Activated T-cell treated with anti-CD3 and anti-CD28 coated beads, Interleukin-2, amount 50 U/mL, for 4 hours (primary cell): ENCODE measurements at places on chromosomes 3 and 15. TPM values are rescaled to one million over a fixed set of nuclear protein-coding genes. Genes with fewer than 3 reads are reported as not detected.

DNA sequence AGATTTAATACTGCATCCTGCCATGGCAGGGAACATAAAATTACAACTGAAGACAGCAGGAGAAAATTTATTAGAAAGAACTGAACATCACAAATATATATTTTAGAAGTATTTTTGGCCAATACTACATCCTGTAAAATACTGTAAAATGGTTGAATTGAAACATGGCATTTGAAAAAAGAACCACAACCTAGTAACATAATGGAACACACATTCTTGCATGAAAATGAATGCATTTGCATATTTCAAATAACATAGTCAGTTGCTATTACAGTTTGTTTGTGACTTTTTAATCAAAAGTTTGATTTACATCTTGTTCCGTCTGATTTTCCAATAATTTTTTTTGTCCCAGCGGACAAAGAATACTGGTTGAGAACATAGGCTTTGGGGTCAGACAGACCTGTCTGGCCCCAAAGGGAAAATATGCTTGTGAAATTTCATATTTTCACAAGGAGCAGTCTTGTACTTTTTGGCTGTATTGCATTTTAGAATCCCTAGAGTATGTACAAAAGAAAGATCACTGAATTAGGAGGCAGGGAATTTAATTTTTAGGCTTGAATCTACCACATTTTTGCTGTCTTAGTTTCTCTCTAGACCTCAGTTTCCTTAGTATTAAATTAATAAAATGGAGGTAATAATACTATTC, 268.8 kb downstream of the ADAMTSL3 start:
- DNase-seq, result no peak

CISH gene
- 223 TPM for total RNA-seq

IL5RA gene
- 0.34 TPM for total RNA-seq

GRCh38 chr3:171531716-171532115, 71.5 kb upstream of the TNIK start:
- DNase-seq, result no peak

LRCH3 gene
- total RNA-seq, result 33.7 TPM

MYL3 gene
- total RNA-seq, result not detected

HHLA2 gene
- 0.48 TPM for total RNA-seq

CADPS gene
- total RNA-seq, result not detected

DNA sequence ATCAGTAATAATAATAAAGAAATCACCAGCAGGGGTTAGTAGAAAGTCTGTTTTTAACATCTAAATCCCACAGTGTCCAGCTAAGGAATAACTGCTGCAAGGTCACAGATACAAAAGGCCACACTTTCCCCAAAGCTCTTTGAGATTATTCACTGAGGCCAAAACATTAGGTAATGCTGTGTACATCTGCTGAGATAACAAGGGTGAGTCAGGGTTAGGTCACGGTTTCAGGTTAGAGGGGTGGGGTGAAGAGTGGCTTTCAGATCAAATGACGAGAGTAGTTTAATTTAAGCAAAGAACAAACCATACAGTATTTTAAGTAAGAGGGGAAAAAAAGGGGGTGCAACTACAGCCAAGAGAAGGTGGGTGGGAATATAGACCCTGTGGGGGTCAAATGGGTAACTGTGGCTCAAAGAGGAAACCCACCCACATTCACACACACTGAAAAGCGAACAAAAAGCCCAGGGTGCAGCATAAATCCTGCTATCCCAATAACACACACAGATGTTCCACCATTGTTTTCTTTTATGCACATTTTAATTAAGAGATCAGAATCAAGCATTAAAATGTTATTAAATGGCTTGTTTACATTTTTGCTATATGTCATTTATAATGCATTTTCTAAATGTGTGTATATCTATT, 412.9 kb downstream of the TIGIT start:
- DNase-seq, result no peak

- no peak for DNase-seq
Observed at GRCh38 chr3:14297784-14298236, 104.6 kb upstream of the SLC6A6 start.

DNA sequence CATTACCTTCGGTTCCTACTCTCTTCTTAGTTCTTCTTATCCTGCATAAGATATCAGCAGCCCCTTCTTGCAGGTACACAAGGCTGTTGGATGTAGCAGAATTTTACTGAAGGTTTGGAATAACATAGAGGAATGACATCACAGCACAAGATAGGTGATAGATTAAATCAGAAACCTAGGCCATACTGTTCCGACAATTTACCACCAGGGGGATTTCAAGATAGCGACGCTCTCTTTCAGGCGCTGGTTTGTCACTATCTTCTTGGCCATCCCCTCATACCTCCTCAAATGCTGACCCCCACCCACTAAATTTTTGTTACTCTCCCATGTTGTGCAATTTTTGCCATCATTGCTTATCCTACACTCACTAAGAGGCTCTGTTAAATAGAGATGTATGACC, 3.5 kb downstream of the SIDT1 start:
- DNase-seq, result no peak

DNA sequence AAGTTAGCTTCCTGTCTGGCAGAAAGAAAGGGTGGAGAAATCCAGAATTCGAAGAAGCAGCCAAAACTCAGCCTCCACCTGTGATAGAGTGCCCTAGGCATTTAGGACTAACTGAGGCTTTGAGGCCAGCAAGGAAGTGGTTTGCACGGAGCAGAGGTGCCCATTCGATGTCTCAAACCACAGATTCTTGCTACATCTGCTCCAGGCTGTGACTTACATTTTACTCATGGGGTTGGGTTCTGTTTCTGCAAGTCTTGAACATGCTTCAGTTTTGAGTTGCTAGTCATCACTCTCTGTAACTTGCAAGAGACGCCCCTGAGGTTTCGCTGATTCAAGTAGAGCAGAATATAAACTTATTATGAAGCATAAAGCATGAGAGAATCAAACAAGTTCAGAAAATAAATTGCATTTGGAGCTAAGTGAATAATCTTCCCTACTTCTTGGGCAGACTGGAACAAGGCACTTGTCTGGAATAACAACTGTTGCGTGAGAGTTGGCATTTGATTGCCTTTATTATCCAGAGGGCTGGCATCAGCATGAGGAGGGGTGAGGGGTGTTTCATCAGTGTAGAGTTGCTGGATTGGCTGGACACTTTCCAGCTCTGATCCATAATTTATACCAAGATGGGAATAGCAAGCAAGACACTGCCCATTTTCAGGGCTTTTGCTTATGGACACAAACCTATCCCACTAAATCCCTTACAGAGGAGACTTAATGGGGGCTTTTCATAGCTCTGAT, 256.5 kb downstream of the AGBL1 start:
- DNase-seq, result no peak

DNA sequence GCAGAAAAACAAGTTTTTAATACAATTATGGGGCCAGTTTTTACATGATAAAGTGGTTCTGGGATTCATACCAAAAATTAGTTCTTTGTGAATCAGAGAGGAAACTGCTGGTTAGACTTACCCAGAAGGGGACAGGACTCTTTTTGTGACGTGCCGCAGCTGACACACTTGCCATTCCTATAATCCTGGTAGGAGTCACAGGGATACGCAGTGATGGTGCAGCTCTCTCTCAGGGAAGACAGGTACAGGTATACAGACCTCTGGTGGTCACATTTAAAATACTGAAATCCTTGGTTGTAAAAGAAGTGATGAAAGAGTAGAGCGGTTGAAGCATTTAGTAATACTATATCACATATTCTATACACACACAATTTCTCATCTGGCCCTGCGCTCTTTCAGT, 20.2 kb upstream of the TMEM41A start:
- DNase-seq, result no peak

DNA sequence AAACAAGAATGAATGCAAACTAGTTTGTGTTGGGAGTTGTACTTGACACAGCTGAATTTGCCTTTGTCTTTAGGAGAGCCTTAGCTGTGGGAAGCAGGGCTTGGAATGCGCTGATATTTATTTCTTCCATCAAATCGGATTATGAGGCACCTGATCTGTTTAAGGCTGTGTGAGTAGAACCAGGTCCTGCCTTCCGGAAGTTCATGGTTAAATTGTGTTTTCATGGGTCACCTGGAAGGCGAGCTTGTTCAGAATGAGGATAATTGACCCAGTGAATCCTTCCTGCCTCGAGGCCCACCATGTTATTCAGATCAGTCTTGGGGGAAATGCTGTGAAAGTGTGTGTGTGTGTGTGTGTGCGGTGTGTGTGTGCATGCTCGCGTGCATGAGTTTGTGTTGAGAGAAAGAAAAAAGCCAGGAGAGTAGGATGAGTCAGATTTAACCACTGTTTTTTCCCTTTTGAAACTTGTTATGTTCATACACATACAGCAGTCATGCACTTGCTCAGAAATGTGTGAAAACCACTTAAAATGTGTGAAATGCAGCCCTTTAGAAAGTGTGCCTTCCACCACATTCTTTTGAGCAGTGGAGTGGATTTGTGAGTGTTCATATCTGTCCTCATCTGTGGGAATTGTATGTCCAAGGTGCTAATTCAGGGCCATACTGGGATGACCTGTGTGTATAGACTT, 36.7 kb downstream of the SMAD3 start:
- DNase-seq, result peak; percentile 28

GRCh38 chr3:25895031-25895430, 105.1 kb downstream of the OXSM start:
- no peak for DNase-seq

PLA2G4D gene
- total RNA-seq, result not detected

DNA sequence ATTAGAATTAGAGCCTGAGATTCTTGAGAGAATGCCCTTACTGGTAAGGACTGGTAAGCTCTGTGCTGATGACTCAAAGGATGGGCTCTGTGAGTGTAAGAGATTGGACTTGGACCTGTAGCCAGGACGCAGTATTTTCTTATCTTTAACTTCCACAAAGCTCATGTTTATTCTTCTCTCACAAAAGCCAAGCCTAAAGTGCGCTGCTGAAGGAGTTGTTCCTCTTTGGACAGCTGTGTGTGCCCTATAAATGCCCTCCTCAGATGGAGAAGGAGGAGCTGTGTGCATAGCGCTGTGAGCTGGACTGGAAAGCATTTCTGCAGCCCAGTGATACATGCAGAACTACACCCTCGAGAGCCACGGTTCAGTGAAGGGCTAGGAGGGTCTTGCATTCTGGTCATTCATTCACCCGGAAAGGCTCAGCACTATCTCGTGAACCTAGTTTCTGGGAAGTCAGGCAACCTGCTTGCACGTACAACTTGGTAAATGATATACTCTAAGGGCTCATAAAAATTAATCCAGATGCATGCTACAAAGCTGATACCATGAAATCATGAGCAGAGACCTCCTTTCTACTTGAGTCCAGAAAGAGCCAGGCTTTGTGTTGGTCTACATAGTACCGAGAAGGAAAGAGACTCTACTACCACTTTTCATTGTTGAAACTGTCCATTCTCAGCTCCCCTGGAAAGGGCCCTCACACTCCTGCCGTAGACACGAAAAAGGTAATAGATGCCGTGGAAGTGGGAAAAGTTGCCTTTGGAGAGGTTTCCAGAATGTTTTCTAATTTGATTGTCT, 103.0 kb upstream of the TBL1XR1 start:
- no peak for DNase-seq

- DNase-seq, result no peak
Observed at GRCh38 chr3:182083112-182083511, 371.4 kb downstream of the SOX2 start.

DNA sequence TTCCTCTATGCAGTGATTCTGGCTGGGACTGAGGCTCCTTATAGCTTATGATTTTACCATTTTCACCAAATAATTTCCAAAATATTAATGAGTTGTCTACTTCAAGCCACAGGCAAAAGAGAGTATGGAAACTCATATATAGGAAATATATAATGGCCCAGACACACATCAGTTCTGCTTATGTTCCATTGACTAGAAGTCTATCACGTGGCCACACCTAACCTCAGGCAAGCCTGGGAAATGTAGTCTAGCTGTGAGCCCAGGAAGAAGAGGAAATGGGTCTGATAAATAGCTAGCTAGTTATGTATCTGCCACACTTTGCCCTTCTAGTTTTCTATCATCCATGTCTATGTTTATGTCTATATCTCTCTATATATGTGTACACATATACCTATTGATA, 195.1 kb downstream of the OTOL1 start:
- no peak for DNase-seq
